ENCODE measurements at places on chromosomes 2 and 18.

DNA sequence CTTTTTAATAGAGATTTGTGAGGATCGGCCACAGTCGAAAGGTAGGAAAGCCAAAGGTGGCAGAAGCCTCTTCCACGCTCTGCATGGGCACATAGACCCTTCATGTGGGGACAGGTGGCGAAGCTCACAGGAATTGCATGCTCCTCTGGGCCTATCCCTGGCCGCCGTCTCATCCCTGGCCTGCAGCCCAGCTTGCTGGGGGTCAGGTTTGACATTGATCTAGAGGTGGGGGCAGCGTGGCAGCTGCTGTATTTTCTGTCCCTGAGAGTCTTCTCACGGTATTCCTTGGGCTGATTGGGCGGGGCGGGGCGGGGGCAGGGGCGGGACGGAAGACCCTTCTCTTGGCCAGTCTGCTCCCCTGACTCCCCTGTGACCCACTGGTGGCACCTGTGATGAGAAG, 48.9 kb downstream of the STK25 start:
- DNase-seq = no peak

DNA sequence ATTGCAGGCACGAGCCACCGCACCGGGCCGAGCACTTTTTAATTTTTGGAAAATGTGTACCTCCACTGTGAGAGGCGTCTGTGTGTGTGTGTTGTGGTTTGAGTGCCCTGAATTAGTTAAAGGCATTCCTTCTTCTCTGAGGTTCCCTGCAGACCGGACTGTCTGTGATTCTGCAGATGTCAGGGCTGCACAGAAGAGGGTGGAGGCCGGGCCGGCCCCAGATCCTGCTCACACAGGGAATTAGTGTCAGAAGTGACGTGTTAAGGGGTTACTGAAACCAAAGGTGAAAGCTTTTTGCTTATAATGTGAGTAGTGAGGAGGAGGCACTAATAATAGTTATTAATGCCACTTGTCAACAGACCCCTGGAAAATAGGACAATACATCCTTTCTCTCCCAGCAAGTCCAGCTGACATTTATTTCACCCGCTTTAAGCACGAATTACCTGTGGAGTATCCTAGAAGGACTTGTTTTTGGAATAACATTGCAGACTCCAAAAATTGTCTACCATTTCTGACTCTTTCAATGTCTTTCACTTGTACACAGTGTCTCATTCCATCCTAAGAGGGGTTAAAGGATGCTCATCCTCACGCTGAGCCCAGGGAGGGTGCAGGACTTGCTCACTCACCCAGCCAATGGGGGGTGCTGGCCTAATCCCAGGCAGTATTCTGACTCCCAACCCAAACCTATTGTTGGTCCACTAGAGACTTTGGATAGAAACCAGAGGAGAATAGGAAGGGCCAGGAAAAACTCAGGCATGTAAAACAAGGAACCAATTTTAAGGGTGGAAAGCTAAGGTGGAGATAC, 16.2 kb downstream of the ARHGAP25 start:
- DNase-seq = no peak

- no peak for DNase-seq
Measured at GRCh38 chr2:109409321-109410038, 204.3 kb downstream of the SEPTIN10 start.

DNA sequence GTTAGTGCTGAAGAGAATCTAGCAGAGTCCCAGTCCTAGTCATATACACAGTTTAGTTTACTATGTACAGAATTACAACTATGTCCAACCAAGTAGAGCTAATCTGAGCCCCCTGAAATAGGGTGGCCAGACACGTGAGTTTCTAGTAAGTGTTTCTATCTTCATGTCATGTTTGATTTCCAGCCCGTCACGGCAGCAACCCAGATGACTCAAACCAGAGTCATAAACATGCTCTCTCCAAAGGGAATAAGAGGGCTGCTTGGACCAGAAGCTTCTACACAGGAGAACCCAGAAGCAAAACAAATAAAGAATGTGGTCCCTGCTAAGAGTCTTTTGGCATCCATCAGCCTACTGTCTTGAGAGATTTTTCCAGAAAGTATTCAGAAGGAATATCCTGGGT, 64.9 kb upstream of the WIPF1 start:
- DNase-seq = no peak

DNA sequence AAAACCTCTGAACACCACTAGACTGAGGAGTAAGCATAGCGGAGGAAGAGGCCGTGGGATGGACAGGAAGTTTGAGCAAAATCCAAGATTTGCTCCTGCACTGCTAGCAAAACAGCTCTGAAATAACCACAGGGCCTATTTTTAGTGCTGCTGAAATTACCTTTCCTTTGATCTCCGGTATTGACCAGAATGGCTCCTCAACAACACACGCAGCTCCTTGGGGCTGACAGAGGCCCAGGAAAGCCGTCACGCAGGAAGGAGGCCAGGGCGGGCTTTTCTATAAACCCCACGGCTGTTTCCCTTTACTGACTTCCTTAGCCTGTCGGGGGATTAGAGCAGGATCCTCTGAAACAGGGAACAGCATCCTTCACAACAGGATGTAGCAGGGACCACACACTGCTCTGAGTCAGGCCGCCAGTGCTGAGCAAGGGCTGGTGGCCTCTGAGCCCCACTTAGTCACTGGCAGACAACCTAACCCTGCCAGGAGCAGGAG, 80.8 kb upstream of the LCLAT1 start:
- DNase-seq = no peak

DNA sequence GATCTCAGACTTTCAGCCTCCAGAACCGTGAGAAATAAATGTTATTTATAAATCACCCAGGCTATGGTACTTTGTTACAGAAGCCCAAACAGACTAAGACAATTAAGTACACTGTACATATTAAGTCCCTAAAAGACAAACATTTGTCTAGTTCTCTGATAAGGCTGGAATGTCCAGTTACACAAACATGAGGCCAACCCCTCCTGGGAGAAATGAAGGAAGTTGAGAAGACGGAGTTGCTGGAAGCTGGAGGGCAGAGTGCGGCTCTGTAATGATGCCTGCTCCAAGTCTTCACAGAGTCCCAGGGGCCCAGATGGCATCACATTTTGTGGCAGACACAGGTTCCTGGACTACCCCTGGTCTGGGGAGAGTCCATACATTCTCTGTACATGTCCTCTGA, 79.2 kb upstream of the ST8SIA3 start:
- DNase-seq = no peak

DNA sequence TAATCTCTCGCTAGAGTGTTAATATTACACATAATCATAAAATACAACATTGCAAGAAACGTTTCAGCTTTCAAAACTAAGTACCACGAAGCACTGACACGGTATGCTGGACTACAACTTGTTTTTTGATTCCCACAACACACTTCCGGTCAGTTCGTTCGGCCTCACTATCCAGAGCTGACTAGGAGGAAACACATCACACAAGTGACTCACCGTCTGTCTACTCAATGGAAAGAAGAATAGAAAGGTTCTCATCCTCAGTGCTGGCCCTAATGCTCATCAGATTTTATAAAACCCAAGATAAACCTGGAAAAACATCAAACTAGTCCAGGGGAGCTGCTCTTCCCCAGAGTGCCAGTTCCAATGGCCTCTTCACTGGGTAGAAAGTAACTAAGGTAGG, 42.9 kb downstream of the ZNF385B start:
- DNase-seq = no peak

DNA sequence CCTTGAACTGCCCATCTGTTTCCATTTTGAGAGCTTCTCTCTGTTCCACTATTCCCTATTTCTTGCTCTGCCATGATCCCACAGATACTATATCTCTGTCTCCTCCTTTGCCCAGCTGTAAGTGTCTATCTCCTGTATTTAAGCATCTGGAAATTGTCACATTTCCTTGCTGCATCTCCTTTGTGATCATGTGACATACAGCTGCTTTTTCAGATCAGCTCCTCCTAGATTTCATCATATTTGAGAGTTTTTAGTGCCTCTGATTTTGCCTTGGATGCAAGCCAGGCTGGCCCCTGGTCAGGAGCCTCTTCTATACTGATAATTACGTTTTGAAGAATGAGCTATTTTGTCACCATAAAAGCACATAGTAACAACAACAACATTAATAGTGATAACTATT, 131.7 kb upstream of the TNP1 start:
- DNase-seq = no peak

DNA sequence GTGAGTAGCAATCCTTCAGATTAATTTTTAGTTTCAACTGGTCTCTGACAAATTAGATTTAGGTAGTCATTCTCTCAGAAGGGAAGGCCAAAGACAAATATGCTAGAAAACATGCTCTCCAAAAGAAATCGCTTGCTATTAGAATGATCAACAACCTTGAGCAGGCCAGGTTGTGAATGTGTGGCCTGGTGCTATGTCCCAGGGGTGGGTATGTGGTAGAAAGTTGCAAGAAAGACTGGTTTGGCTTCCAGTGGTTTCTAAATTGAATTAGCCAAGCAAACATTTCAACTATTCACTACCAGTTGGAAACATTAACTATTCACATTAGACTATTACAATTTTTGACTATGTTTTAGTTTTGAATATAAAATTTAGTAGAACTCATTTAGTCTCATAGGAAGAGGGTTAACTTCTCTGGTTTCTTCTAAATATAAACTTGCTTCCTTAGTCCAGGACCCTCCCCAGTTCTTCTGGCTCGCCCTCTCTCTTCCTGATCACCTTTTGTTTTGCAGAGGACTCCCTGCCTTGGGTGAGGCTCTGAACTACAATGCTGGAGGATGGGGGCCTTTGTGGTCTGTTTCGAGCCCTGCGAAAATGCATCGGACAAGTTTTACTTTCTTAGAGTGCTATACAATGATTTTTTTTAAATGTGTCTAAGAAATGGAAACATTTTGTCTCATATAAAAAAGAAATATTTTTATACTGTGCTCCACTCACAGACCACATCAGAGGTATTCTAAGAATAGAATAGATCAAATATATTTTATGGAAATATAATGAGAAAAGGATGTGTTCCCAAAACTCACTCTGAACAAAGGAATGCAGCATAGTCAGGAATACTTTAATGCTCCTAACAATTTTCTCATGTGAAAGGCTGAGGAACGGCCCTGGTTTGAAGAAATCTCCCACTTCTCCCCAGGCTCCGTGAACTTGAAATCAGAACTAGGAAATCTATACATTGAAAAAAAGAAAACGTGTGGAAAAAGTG, 375.0 kb upstream of the ZEB2 start:
- DNase-seq = no peak
